ENCODE measurements at places on chromosomes 2 and 18.

GRCh38 chr2:32632089-32632488 is 4.2 kb downstream of the TTC27 start:
- no peak for DNase-seq

DNA sequence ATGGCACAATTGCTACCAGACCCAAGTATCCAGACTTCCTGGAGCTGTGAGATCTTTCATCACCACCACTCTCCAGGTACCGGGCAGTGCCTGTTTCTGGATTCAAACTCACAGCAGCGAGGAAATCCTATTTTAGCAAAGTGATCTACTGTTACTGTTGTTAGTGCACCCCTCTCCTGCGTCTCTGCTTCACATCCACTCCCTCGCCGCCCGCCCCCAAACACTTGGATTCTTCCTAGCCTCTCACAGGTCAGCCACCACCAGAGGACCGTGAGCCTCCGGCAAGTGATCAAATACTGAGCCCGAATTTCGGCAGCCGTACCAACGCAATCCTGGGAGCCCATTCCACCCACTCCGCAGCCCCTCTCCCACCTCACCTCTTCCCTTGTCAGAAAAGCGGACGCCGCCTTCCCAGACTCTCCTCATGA is 519 bp downstream of the METTL4 start:
- DNase-seq, result peak; percentile 33

DNA sequence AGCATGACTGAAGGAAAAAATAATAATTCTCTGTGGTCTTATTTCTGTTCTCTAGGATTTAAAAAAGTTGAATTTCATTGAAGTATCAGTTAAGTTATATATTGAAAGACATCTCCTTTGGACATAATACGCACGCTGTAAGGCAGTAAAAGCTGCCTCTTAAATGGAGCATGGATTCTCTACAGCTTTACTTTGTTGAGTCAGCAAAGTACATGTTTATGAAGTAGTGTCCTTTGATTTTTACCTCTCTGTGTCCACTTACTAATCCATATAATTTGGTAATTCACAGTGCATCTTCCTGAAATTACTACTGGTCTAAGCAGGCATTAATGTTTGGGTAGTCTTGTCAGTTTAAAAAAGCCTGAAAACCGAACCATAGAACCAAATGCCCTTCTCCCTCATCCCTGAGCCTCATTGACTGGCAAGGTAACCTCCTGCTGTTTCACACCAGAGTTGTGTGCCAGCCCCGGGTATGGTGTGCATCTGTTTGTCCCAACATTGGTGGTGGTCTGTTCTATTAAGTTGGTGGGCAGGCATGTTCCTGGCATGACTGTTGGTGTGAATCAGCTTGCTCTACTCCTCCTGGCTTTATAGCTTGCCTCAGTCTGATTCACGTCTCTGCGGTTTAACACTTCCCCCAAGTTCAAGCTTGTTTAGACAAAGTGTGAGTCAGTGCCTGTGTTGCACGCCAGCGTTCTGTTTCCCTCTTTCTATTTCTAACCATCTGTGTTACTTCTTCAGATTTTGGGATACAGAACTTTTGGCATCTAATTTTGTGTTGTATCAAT is 71.0 kb upstream of the ITM2C start:
- DNase-seq, result no peak

- DNase-seq, result no peak
These were observed 290.2 kb downstream of the SOX11 start for GRCh38 chr2:5982193-5982902.

GRCh38 chr2:69017080-69017479 is 4.1 kb downstream of the ANTXR1 start:
- no peak for DNase-seq

DNA sequence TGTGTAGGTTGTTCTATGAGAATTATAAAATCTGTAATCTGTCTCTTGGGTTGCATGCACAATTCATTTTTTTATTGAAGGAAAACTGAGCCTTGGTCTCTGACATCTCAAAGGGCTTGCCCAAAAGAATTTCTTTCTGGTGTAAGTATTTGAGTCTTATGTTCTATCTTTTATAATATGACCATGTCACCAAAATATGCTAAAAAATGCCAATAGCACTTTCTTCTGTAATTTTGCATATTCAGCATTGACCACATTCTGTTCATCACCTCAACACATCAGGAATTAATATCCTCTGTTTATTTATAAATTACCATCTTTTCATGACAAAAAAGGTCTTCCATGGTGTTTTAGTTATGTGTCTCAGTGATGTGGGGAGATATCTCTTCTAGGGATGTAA is 268.7 kb upstream of the TCF4 start:
- DNase-seq, result no peak

DNA sequence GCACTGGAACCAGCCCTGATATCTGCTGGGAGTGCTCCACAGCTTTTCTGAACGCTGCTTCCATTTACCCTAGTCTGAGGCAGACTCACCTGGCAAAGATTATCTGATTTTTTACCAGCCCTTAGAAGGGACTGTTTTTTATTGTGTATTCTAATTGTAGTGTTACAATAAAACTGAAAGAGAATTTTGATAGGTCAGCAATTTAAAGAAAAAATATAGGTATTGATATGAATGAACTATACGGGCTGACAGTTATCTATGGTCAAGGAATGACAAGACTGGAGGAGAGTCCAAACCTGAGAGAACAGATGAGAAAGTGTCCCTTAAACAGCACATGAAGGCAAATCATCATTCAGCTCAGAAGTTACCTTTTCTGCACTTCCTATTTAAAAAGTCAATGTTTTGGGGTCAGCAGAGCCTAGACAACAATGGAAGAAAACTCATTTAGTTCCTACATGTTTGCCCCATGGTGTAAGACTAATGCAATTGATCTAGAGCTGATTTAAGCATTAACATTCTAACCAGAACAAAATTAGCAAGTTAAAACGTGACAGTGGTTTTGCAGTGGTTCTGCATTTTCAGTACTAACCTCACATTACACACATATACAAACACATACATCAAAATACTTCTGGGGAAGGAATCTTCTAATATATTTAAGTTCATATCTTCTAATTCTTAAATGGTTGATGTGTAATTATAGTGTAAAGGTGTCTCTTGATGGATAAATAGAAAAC is 500.9 kb downstream of the TGIF1 start:
- DNase-seq, result no peak

GRCh38 chr18:3223356-3223755 is 3.6 kb upstream of the MYOM1 start:
- no peak for DNase-seq

GRCh38 chr2:63589148-63589958 is 590 bp downstream of the MDH1 start:
- no peak for DNase-seq

- no peak for DNase-seq
These were observed 124.1 kb upstream of the NDUFV2 start for GRCh38 chr18:8978394-8978793.

DNA sequence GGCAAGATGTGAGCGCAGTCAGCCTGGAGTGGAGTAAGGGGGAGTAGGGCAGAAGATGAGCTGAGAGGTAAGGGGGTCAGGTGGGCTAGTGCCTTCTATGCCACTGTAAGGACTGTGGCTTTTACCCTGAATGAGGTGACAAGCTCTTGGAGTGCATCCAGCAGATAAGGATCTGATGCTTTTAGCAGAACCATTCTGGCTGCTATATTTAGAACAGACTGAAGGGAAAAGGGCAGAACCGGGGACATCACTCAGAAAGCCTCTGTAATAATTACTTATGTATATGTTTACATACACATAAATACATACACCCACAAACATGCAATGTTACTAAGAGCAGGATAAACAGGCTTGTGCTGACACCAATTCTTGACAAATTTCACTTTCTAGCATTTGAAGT is 124.8 kb downstream of the DTNB start:
- DNase-seq, result no peak

GRCh38 chr2:227761740-227762476 is 16.2 kb downstream of the SCYGR8 start:
- DNase-seq, result no peak

DNA sequence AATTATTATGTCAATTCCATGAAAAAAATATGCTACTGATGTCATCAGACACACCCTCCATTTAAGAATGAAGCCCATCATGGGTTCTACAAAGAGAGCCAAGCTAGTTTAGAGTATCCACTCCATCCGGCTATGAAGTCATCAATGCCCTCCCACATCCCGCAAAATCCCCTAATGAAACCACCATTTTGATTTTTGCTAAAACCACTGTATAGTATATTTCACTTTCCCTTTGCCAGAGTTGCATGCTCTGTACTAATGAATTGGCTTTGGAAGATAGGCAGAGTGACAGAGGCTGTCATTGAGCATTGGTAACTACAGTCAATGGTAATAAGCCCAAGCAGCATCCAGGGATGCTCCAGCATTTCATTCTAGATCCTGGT is 118.6 kb downstream of the ANKRD44 start:
- DNase-seq, result no peak

DNA sequence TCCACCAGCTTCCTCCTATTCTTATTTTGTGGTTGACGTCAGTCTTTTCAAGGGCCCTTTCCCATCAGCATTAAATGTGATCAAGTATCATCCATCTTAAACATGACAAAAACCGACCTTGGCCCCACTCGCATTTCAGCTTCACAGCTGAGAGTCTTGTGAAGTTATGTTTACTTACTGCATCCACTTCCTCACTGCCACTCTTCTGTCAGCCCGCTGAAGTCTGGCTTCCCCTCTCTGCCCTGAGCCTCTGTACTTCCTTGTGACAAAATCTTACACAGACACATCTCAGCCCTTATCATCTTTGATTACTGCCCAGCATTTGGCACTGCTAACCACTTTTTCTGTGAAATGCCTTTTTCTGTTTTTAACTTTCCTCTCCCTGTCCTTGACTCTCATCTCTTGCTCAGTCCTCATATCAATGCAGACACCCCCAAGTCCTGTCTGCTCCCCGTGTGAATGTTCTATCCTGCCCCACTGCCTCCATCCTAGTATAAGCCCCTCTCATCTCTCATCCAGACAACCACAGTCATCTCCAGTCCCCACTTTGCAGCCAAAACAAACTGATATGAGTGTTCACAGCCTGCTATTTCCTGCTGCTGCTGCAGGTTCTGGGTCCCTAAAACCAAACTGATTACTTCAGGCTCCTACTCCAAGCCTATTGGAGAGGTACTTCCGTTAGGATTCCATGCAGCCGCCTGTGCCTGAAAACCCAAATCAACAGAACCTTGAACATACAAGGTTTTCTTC is 31.4 kb downstream of the FOSL2 start:
- DNase-seq, result no peak

GRCh38 chr2:190343536-190344275 is at the start of gene INPP1:
TSS of gene INPP1 (plus strand) at chr2:190343589. CDS start at chr2:190360103, 16,514 bp downstream.
- DNase-seq, result peak; percentile 34

GRCh38 chr2:54081574-54081973 is 33.8 kb upstream of the ACYP2 start:
- DNase-seq, result no peak

- no peak for DNase-seq
These were observed 57.3 kb upstream of the ZDBF2 start for GRCh38 chr2:206217166-206217565.

GRCh38 chr2:17184512-17184911 is 333.7 kb downstream of the RAD51AP2 start:
- DNase-seq, result no peak

- DNase-seq, result no peak
These were observed 73.1 kb upstream of the MAP4K3 start for GRCh38 chr2:39510140-39510539.

GRCh38 chr18:50707855-50708469 is 111.9 kb downstream of the MRO start:
- DNase-seq, result no peak

GRCh38 chr2:223643309-223643708 is 41.1 kb upstream of the SCG2 start:
- no peak for DNase-seq

DNA sequence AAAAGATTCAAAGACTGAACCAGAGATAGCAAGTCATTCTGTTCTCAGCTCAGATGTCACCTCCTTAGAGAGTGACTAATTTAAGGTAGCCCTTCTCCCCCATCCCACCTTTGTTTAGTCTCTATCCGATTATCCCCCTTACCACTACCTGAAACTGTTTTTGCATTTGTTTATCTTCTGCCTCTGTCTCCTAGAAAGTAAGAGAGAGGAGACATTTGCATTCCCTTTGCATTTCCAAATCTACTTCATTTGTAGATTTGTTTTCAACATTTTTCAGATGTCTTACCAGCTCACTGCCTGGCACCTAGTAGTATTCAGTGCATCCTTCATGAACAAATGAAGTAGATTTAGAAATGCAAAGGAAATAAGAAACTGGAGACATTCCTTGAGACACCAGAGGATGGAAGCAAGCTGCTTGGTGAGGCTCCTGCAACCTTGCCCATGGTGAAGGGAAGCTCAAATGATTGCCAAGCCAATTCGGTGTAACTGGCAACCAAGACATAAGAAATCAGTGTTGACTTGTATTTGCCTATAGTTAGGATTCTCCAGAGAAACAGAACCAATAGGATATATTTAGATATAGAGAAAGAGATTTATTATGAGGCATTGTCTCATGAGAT is 385.7 kb downstream of the STK39 start:
- no peak for DNase-seq
